ENCODE measurements at places on chromosomes 6 and 20. TPM values are rescaled to one million over a fixed set of nuclear protein-coding genes. Genes with fewer than 3 reads are reported as not detected.

The SLC17A3 gene
- not detected for total RNA-seq

The TNFRSF6B gene
- total RNA-seq = 57.4 TPM

The EYS gene
- not detected for total RNA-seq

The WDR27 gene
- total RNA-seq = 27.1 TPM

The C6orf132 gene
- total RNA-seq = 1.5 TPM

Data from uterine smooth muscle cell (primary cell).